ENCODE measurements at places on chromosomes 7 and 10.

DNA sequence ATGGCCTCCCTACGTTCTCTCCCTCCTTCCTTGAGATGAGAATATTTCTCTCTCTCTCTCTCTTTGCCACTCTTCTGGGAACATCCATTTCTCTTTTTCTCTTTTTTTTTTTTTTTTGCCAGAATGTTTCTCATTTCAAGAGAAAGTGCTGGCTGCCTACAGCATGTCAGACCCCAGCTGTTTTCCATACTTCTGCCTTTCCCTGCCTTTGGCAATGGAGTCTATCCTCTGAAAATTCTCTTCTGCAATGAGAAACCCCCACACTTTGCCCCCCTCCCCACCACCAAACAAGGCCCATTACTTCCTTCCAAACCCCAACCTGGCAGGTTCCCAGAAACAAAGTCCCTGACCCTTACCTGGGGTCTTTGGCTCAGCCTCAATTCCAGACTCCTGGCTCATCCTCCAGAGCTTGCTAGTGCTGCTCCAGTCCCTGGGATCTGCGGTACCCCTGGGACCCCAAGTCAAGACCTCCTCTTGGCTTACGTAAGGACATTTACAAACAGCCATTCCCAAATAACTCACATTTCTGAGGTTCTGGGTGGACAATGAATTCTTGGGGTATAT is 17.4 kb upstream of the CCL26 start:
- no peak for DNase-seq

GRCh38 chr10:124719213-124719851 is 24.8 kb downstream of the FAM53B start:
- peak; percentile 64 for DNase-seq

GRCh38 chr7:133044722-133045473 is 37.0 kb downstream of the CHCHD3 start:
- DNase-seq: no peak

- no peak for DNase-seq
These were observed 110.6 kb downstream of the PFKFB3 start for GRCh38 chr10:6313111-6313895.

DNA sequence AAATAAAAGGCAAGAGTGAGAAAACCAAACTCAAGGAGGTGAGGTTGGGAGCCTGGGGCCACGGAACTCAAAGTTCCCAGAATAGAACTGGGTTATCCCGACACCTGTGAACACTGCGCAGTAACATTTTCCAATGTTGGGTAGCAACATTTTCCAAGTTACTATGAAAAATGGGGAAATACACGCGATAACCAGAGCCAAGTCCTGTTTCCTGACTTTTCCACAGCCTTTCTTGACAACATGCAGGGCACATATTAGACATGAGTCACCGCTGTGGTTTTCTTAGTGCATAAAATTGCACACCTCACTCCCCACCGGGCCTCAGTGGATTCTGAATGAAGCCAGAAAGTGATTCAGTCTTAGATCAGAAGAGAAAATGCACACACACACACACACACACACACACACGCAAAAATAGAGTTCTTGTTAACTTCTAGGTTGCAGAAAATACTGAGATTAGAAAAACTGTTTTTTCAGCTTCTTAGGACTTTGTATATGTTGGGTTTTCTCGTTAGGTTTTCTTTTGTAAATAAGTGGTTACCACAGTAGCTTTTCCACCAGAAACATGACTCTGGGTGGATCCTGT is 70.0 kb downstream of the CAMK1D start:
- peak; percentile 33 for DNase-seq

DNA sequence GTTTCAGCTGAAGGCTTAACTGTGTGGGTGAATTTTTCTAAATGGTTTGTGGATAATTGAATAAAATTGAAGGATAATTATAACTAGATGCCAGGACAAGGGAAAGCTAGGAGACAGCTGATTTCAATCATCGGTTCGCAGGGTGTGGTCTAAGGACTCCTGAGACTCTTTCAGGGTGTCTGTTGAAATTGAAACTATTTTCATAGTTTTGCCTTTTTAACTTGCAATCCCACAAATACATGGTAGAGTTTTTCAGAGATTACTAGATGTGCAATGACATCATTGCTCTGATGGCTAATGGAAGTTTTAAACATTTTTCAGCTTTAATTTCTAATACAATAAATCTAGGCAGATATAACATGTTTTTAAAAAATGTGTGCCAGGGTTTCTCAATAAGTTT is 18.5 kb downstream of the TRUB1 start:
- DNase-seq: no peak

DNA sequence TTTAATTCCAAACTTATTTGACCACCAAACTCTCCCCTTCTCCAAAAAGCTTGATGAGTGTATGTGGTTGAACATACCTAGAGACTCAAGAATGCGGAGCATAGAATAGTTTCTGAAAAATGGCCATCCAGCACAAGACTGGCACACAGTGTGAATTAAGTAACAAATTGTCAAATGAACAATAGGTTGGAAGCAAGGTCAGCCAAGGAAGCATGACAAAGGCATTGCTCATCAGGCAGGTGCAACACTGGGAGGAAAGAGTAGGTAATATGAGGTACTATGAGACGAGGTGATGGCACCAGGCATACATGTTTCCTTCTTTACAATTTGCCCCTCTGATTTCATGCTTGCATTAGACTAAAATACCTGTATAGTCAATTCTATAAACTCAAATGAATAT is 73.7 kb downstream of the DKK1 start:
- no peak for DNase-seq

DNA sequence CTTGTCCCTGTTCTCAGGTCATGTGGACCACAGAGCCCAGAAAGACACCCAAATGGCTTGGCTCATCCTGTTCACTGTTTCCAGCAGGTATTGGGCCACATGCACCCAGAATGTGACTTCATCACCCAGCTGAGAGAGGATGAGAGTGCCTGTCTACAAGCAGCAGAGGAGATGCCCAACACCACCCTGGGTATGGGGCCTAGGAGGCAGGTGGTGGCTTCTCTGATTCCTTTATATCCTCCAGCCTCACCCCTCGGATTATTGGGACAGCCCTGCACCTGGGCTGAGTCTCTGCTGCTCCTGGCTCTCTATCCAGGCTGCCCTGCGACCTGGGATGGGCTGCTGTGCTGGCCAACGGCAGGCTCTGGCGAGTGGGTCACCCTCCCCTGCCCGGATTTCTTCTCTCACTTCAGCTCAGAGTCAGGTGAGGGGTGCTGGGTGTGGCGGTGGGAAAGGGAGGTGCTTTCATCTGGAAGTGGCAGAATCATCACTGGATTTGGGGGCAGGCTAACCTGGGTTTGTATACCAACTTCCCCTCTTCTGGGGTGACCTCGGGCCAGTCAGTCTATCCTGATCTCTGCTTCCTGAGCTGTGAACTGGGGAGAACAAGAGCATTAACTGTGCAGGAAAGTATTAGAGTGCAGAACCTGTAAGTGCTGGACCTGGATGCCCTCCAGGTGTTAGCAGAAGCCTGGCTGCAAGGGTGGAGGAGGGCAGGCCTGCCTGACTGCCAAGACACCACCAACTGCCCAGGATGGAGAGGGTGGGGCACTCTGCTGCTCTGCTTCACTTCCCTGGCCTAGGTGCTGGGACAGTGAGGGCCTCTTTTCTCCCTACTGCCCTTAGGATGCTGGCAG is 5.2 kb downstream of the GHRHR start:
- no peak for DNase-seq

GRCh38 chr7:128031901-128032604 is 816 bp upstream of the LRRC4 start:
- peak; percentile 16 for DNase-seq

- DNase-seq: peak; percentile 12
These were observed 638 bp downstream of the IQCE start for GRCh38 chr7:2559283-2559950.

GRCh38 chr10:77027576-77027975 is 610.0 kb downstream of the KCNMA1 start:
- no peak for DNase-seq

- DNase-seq: no peak
These were observed 45.5 kb upstream of the MGMT start for GRCh38 chr10:129421399-129422010.

DNA sequence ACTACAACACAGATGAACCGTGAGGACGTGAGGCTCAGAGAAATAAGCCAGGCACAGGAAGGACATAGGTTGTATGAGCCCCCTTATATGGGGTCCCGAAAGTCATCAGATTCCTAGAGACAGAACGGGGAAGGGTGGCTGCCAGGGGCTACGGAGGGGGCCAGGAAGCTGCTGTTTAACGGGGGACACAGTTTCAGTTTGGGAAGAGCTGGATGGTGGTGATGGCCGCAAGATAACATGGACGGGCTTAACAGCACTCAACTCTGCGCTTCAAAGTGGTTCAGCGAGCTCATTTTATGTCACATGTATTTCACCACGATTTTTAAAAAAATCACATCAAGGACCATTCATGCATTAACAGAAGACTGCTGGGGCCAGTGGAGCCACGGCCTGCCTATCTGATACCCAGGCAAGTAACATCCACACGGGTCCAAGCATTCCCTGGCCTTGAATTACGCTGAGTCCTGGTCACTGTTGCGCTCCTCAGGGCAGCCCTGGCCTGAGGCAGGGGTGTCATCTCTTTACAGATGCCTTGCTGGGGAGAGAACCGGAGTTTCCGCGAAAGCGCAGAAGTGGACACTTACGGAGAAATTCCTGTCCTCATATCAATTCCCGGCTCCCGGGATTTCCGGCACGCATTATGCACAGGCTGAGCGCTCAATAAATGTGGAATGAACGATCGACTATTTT is 1.5 kb downstream of the CARD11 start:
- no peak for DNase-seq

DNA sequence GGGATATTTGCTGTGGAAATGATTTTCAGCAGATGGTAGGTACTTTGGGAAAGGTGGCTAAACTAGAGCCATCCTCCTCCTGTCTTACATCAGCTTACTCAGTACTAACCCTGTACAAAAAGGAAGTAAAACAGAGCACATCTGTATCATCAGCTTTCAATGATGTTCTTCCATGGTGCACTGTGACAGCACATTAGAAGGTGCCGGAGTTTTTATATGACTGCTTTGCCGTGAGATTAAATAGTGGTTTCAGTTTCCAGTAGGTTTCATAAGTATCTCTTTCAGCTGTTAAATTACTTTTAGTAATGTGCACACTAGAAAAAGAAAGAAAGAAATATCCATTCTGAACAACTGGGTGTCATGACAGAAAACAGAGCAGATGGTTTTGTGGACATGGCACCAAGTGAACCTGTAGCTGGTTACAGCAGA is 86.5 kb downstream of the ARID5B start:
- no peak for DNase-seq

DNA sequence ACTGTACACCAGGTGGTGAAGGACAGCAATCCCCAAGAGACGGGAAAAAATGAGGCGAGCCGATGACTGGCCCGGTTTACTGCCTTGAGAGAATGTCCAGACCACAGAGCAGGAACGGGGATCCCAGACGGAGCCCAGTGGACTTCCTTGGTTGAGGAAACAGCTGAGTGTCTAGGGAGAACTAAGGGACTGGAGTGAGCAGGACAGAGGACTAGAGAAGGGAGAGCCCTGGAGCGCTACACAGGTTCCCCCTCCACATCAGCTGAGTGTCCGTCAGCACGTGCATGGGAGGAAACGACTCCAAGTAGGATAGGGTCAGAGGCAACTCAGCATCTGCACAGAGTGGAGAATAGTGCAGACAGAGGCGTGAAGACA is 7.1 kb upstream of the WDR86 start:
- DNase-seq: no peak

- DNase-seq: no peak
These were observed 32.7 kb upstream of the PRSS1 start for GRCh38 chr7:142716596-142716995.

DNA sequence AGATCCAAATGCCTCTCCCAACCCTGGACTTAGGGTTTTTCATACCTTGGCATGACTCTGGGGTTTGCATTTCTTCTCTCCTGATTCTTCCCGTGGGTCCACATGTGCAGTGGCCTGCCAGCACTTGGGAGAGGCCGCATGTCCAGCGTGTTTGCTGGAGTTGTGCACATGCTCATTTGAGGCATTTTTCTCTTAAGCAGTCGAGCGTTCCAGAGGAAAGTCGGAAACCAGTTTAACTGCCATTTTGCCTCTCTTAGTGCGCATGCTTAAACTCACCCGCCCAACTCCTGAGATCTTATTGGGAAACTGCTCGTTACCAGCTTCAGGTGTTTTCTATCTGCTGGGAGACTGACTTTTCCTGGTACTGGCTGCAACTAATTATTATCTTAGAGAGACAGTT is 888.4 kb upstream of the PHF14 start:
- DNase-seq: no peak

DNA sequence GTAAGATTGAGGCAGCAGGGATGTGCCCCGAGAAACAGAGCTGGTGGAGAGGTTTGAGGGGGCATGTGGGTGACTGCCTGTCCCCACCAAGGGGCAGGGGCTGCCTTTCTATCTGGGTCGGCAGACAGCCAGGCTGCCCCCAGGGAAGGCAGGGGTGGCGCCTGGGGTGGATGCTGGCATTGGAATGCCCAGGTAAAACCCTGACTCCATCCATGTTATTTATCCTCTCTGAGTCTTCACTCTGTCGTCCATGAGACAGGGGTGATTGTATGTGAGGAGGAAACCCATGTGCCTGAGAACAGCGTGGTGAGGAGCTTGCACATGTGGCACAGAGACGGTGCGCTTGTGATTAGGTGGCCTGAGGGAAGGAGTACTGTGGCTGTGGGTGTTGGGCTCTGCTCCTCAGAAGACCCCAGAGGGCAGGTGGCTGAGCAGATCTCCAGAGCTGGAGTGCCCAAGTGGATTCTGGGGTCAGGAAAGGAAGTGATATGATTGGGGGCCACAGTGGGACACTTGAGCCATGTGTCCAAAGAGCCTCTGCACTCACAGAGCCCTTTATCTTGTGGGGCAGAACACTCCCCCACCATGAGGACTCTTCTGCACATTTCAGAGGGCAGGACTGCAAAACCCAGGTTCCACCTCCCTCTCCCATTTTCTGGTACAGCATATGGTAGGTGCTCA is 100.4 kb upstream of the RET start:
- no peak for DNase-seq

- no peak for DNase-seq
These were observed 9.8 kb downstream of the CEP41 start for GRCh38 chr7:130430841-130431666.

- no peak for DNase-seq
These were observed 13.6 kb upstream of the NDUFA5 start for GRCh38 chr7:123571187-123571586.

DNA sequence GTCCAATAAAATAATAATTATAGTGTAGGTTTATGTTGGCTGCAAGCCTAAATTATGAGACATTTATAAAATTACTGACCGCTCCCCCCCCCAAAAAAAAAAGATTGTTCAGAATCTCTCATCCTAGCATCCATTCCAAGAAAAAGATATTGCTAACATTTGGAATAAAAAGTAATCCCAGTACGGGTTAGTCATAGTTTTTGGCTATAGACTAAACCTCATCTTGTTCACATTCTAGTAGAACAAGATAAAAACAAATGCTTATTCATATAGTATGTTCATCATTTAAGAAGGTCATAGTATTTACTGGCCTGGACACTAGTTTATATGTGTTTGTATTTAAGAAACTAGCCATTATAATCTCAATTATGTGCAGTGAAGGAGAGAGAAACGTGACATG is 44.0 kb downstream of the ADK start:
- no peak for DNase-seq

All from activated effector memory CD4-positive, alpha-beta T cell treated with Interleukin-2 at 50 U/mL for 16 hours (primary cell).